GM20000 (cell line): ENCODE measurements at places on chromosomes 5 and 9.

DNA sequence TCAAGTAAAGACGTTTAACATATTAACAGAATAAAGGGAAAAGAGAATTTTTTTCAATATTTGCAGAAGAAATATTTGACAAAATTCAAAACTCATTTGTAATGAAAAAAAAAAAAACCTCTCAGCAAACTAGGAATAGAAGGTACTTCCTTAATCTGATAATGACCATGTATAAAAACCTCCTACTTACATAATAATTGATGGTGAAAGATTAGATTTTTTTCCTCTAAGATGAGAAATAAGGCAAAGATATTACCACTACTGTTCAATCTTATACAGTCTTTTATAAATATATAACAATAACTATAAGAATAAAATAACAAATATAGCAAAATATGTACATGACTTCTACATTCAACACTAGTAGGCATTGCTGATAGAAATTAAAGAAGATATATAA, 424.6 kb upstream of the KLF4 start:
- no peak for DNase-seq

GRCh38 chr5:96880444-96881164, 4.3 kb downstream of the ERAP2 start:
- no peak for DNase-seq

- no peak for DNase-seq
Measured at GRCh38 chr9:14909181-14909580, 1.0 kb downstream of the FREM1 start.

DNA sequence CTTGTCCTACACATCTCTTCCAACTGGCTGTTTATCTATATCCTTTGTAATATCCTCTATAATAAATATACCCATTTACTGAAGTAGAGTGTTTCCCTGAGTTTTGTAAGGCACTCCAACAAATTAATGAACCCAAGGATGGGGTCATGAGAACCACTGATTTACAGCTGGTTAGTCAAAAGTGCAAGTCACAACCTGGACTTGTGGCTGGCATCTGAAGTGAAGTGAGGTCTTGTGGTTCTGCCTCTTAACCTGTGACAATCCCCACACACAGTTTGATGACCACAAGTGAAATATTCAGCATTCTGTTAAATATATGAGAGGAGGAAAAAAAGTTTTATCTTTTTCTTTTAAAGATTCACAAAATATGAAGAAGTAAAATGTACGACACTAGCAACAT, 126.1 kb downstream of the NR2F1-AS1 start:
- DNase-seq = no peak

DNA sequence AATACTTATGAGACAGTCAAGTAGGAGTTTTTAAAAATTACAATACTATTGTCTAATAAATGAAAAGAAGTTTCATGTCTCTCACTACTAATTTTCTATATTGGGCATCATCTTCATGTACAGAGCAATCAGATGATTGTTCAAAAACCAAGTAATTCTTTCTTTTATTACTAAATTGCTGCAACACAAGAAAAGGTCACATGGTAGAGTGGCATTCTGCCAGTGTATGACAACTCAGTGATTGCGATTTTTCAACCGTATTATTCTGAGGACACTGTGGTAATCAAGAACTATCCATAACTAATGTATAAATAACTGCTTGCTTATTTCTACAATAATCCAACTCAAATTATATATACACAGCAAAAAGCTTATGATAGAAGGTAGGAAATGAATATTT, 96.7 kb upstream of the GRHPR start:
- DNase-seq = no peak

GRCh38 chr9:95581900-95582299, 65.1 kb upstream of the PTCH1 start:
- no peak for DNase-seq

DNA sequence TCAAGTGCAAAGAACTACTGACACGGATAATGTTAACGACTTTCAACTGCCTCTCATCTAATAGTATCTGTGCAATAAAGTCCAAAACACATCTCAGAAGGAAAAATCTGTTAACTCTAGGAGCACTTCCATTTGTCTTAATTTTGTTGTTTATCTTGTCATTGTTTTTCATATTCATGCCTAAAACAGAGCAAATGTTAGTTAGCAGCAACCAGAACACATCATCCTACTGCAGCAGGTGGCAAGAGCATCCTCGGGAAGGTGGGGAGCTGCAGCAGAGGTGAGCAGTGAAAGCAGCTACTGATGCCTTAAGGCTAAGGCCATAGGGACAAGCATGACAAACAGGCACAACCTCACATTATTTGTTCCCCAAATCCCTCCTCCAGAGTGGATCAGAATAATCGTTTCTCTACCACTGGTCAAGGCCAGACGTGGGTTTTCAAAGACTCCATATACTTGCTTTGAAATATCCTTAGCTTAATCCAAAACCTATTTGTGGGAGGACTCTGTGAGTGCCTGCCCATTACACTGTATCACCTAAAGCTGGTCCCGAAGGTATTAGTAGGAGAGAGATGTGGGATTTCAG, 1.0 kb downstream of the HMGCS1 start:
- DNase-seq = no peak

DNA sequence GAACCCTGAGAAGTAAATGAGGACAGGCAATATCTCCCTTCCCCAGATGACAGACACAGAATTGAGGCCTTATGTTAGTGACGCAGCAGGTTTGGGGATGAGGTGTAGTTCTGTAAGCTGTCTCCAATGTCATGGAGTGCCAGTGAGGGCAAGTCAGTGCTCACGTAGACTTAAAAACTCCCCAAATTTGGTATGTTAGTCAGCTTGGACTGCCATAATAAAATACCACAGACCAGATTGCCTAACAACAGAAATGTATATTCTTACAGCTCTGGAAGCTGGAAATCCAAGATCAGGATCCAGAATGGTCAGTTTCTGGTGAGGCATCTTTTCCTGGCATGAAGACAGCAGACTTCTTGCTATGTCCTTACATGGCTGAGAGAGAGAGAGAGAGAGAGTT, 14.9 kb downstream of the FOXI1 start:
- no peak for DNase-seq

DNA sequence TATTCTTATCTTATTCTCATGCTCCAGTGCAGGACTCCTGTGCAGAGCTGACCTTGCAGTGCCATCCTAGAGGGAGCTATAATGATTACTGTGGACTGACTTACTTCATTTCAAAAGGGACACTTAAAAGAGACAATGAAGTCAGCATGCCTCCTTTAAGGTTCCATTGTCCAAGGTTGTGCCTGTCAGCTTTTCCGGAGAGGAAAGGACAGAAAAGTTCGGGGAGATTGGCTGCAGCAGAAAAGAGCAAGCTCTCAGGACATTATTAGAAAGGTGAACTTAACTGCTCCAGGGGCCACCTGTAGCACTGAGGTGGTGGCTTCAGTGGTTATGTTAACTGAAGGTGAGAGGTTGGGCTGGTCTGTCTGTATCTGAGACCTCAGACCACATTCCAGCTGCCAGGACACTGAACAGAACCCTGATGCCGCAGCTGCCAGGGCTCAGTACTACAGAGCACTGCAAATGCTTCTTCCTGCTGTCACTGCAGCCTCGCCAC, 112.9 kb downstream of the ST8SIA4 start:
- no peak for DNase-seq

- no peak for DNase-seq
Measured at GRCh38 chr5:159582756-159583541, 252.7 kb upstream of the IL12B start.

GRCh38 chr5:131357739-131358561, 94.1 kb downstream of the CDC42SE2 start:
- DNase-seq = no peak

GRCh38 chr5:128446-128845, 36.5 kb downstream of the PLEKHG4B start:
- no peak for DNase-seq

DNA sequence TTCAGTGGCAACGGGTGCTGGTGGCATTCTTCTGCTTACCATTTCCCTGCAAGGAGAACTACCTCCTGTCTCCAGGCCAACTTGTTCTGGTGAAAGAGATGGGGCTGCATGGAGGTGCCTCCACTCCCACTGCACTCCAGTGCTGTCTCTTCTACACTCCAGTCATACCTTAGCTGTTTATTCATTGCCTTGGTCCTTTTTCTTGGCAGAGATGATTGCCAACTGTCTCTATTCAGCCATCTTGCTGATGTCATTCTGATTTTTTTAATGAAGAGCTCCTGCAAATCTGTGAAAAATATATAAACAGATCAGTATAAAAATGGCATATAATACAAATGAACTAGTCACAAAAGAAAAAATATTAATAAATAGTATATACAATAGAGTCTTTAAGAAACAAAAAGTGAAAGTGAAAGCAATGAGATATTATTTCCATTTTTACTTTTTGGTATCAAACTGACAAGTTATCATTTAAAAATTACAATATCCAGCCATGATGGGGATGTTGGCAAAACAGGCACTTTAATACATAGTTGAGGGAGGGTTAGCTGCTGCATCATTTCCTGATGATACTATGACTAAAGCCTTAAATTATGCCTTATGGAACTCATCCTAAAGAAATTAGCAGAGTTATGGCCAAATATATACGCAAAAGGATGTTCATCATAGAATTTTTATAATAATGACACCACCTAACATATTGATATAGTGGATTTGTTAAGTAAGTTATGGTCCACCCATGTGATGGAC, 109.4 kb downstream of the CARTPT start:
- no peak for DNase-seq
